ENCODE measurements at places on chromosomes 12 and 14.
A peak's percentile ranks its signal among the peaks of the same experiment; 100 is the strongest.

DNA sequence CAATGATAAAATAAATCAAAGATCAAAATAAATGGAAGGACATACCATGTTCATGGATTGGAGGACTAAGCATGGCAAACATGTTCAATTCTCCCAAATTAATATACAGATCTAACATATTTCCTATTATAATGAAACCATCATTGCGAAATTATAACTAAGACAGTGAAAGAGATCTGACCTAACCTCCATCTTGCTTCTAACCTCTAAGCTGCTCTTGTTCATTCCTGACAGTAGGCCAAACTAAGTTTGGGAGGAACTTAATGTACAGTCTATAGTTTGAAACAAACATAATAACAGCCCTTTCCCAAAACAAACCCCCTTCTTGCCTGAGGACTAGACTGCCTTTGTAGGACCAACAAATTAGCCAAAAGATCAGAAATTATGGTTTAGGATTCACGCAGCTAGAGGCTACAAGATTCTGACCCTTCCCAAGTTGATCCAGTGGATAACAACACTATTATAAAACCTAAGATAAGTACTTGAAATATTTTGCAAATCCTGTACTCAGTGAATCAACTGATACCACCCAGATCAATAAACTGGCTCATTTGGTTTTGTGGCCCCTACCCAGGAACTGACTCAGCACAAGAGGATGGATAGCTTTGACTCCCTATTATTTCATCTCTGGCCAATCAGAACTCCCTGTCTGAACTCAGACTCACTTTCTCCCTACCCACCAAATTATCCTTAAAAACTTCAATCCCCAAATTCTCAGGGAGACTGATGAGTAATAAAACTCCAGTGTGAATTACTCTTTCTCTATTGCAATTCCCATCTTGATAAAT lies 41.7 kb upstream of the OR5AU1 start:
- DNase-seq, result no peak

DNA sequence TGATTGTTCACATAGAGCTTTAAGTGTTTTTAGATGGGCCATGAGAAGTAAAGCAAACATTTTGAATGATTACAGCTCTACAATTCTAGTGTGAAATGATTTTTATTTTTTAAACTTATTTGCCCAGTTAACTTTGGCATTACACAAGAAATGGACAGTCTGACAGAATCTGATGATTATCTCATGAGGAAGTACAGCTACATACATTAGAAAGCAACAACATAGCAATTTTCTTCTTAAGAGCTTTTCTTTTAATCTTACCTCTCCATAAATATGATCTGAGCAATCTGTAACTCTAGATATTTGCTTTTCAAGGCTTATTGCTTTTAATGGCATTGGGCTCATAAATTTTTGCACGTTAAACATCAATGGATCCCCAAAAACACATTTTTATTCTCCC lies 26.5 kb upstream of the PPP1R12A start:
- no peak for DNase-seq

GRCh38 chr12:115798309-115798917 lies 479.1 kb downstream of the MED13L start:
- DNase-seq, result no peak

- peak; percentile 73 for DNase-seq
Observed at GRCh38 chr12:42482041-42482747, 107.4 kb downstream of the PRICKLE1 start.

GRCh38 chr12:121893961-121894460 lies 5.4 kb downstream of the PSMD9 start:
- no peak for DNase-seq

DNA sequence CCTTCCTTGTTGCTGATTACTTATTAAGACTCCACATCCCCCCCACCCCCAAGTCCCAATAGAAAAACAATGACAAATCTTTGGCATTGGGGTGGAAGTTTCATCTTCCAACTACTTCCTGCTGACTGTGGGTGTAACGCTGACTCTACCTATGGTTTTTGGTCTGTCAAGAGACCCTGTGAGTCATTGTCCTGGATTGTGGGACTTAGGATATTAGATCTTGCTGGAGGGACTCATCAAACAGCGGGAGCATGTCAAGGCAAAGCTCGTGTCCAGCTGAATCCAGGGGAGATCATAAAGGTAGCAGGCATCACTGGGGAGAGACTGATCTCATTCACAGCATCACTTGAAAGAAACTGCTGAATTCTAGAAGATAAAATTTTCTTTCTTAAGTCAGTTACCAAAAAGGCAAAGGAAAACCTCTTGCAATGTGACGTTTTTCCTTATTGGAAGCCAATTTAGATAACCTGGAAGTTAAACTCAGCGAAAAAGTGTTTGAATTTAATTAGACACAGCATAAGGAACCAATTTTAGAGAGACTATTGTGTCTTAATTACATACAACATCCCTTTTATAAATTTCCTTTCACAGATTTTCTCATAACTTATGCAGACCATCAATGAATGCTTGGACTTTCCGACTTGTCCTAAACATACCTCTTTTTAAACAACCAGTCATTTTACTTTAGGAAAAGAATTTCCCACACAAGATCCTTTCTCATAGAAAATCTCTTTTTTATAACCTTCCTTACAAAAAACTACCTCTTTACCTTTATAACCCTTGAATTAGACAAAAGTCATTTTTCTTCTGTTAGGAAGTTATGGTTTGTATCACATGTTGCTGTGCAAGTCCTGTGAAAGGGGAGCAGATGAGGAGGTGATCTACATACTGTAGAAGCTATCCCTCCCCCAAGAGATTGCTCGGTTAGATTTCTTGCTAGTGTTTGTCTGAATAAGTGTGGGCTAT lies 94.6 kb upstream of the SCAF11 start:
- no peak for DNase-seq

GRCh38 chr12:87883806-87884205 lies 145.4 kb downstream of the C12orf50 start:
- no peak for DNase-seq

GRCh38 chr12:67279637-67280036 lies 10.5 kb downstream of the CAND1 start:
- DNase-seq, result no peak

- no peak for DNase-seq
Observed at GRCh38 chr12:130992448-130992847, 38.7 kb downstream of the ADGRD1 start.

DNA sequence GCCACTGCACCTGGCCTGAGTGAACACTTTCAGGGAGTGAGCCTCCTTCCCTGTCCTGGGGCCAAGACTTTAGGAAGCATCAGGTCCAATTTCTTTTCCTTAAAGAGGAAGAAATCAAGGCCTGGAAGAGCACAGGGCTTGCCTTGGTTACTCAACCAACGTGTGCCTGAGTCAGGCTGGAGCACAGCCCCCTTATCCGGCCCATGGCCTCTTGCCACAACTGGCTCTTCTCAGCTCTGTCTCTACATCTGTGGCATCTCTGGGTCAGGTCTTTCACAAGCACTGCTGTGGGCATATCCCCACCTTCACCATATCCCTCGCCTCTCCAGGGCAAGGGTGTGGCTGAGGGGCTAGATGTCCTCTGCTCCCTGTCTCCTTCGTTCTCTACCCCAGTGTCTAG lies 6.8 kb downstream of the MYH6 start:
- DNase-seq, result no peak

- no peak for DNase-seq
Observed at GRCh38 chr12:53211476-53212381, 4.7 kb upstream of the ITGB7 start.

- DNase-seq, result no peak
Observed at GRCh38 chr12:127675936-127676335, 591.0 kb upstream of the TMEM132C start.

DNA sequence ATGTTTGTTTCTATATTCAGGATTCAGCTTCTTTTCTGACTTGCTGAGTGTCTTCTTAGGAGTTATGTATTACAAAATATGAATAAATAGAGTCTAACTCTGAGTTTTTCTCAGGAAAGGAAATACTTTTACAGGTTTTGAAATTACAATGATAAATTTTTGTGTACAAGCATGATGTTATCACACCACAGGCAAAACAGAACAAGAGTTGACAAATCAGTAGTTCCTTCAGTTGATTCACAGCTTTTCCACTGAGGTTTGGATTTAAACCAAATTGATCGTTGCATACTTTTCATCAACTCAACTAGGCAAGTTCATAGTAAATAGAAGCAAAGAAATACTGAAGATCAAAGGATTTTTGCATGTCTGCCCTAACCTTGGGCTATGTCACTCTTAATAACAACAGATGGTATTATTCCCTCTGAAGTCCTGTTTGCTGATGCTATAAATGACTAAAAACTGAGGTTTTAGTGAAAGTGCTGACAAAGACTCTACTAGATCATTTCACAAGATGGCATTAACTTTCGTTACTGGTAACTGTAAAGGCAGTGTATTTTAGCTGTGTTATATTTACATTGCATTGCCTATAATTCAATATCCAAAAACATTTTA lies 520.2 kb downstream of the FLRT2 start:
- no peak for DNase-seq

DNA sequence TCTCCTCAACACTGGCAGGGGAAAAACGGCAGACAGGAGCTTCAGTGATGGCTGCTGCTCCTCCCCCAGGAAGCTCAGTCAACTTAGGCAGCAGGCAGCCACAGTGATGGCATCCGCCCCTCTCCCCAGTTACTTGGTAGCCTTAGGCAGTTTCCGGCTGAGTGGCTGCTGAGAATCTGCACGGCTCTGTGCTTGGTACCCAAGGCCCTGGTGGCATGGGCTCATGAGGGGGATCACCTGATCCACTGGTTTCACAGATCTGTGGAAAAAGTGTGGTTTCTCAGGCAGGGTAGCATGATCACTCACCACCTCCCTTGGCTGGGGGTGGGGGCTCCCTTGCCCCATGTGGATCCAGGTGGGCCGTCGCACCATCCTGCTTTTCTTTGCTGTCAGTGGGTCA lies 244.6 kb upstream of the MDGA2 start:
- DNase-seq, result peak; percentile 55

DNA sequence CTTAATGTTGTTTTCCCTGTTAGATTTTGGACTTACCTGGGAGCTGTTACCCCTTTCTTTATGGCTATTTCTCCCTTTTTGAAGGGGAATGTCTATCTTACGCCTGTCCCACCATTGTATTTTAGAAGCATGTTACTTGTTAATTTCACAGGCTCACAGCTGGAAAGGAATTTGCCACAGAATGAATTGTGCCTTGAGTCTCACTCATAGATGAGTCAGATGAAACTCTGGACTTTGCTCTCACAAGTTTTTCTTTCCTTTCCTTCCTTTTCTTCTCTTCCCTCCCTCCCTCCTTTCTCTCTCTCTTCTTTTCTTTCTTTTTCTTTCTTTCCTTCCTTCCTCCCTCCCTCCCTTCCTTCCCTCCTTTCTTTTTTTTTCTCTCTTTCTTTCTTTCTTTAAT lies 9.3 kb upstream of the ATF7IP start:
- no peak for DNase-seq

GRCh38 chr14:71550367-71550766 lies 381.9 kb upstream of the RGS6 start:
- DNase-seq, result no peak

GRCh38 chr12:578748-579419 lies 84.4 kb downstream of the NINJ2 start:
- no peak for DNase-seq

- DNase-seq, result no peak
Observed at GRCh38 chr14:66401449-66402095, 84.6 kb upstream of the CCDC196 start.

- no peak for DNase-seq
Observed at GRCh38 chr12:61655241-61655640, 605.0 kb upstream of the USP15 start.

GRCh38 chr12:67042697-67043131 lies 226.4 kb upstream of the CAND1 start:
- DNase-seq, result no peak
